ENCODE measurements at places on chromosomes 2 and 18.
A peak's percentile ranks its signal among the peaks of the same experiment; 100 is the strongest.

GRCh38 chr2:29106980-29107388, 8.2 kb upstream of the CLIP4 start:
- DNase-seq, result no peak

DNA sequence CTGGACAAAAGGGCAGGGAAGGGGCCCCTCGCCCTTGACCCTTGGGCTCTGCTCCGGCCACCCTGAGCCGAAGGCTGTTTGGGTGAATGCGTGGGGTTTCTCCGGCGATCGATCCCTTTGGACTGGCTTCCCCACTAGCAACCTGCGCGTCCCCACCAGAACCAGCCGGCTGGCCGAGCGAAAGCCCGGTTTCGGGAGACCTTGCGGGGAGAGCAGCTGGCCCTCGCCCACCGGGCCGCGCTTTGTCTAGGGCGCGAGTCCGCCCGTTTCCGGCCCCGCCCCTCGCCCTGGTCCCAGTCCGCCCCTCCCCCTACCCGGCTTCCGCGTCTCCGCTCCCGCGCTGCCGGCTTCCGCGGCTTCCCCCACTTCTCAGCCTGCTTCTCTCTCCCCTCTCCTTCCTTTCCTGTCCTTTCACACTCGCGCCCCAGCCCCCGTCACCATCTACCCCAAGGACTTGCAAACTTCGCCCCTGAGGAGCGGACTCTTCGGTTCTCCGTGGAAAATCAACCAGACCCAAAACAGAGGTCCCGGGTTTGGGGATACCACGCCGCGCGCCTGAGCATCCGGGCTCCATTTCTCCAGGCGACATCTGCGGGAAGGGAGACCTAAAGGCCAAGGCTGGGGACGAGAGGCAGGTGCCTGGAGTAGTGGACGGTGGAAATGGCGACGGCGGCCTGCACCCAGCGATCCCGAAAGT, 48.0 kb upstream of the ATP6V1B1 start:
- no peak for DNase-seq

GRCh38 chr2:110714452-110715224, 17.7 kb upstream of the ACOXL start:
- no peak for DNase-seq

DNA sequence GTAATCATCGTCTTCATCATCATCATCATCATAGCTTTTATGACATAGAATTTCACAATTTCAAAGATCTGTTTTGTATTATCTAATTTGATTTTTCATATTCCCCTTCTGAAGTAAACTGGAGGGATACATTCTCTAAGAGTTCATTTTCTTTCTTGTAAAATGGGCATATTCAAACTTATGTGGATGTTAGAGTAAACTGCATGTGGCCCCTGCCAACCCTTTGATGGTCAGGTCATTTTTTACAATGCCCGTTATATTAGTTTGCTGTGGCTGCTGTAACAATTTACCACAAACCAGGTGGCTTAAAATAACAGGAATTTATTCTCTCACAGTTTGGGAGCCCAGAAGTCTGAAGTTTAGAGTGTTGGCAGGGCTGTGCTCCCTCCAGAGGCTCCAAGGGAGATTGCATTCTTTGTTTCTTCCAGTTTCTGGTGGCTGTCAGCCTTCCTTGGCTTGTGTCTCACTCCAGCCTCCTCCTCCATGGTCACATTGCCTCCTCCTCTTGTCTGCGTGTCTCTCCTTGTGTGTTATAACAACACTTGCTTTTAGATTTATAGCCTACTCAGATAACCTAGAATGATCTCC, 127.5 kb upstream of the MMADHC start:
- no peak for DNase-seq

DNA sequence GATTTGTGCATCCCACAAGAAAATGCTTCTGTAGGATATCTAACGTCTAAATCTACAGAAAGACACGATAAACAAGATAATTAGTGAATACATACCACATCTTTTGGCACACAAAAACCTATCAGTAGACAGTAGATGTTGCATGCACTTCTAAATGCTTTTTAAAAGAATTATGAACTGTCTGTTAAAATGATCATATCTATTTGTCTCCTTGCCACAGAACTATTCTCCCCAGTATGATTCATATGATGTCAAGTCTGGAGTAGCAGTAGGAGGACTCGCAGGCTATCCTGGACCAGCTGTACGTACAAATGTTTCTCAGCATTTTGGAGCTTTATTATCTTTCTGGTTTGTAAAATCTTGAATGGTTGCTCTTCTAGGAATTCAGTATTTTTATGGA, 12.7 kb downstream of the COL3A1 start:
- DNase-seq, result no peak

DNA sequence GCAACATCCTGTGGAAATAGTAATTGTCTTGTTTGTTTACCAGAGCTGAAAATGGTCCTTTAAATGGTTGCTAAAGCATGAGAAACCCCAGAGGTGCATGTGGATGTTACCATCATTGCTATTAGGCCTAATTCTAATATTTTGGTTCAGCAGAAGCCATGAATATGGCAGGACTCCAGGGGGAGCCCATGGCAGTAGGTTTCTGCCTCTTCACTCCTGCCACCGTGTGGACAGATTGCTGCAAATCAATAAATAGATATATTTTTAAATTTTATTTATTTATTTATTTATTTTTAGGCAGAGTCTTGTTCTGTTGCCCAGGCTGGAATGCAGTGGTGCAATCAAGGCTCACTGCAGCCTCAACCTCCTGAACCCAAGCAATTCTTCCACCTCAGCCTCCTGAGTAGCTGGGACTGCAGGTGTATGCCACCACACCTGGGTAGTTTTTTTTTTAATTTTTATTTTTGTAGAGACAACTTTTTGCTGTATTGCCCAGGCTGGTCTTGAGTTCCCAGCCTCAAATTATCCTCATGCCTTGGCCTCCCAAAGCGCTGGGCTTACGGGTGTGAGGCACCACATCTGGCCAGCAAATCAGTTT, 54.9 kb upstream of the CAPN13 start:
- no peak for DNase-seq

- no peak for DNase-seq
These were observed 12.6 kb downstream of the NT5DC4 start for GRCh38 chr2:112733456-112733855.

DNA sequence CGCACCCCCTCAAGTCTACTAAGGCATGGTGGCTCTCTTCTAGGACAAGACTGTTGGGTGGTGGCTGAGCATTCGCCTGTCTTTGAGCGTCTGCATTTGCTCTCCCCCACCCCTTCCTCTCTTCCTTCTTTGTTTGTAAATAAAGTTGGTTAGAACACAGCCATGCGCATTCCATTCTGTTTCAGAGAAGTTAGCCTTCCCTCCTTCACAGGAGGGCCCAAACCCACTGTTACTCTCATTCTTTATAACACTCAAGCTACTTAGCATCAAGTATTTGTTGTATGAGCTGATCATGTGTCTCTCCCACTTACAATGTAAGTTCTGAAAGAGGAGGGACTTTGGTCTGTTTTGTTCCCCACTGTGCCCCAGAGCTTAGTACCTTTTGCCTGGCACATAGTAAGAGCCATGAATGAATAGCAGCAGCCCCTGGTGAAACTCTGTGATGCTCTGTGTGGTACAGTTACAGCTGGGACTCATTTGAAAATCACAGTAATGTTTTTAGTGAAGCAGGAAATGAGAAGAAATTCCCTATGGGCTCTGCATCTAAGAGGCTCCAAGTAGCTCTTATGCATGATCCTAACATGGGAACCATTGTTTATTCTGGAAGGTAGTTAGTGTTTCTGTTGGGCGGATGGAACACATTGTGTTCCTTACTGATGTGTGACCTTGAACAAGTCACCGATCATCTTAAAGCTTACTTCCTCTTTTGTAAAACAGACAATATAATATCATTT, 7.7 kb downstream of the MGAT5 start:
- DNase-seq, result no peak

DNA sequence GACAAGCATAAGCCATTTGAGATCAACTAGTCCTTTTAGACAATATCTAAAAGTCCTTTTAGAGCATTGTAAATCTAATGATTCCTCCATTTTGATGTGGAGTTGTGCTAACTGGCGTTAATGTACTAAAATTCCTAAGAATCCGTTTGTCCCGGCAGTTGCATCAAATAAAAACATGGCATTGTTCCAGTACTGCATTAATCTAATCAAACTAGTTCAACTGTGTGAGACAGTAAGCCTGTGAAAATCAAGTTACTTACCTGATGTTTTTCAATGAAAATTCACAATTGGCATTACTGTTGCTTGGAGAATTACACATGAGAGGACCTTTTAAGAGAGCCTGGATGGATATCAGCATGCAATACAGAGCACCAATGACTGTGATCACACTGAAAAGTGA, 13.3 kb downstream of the TM4SF20 start:
- DNase-seq, result no peak

DNA sequence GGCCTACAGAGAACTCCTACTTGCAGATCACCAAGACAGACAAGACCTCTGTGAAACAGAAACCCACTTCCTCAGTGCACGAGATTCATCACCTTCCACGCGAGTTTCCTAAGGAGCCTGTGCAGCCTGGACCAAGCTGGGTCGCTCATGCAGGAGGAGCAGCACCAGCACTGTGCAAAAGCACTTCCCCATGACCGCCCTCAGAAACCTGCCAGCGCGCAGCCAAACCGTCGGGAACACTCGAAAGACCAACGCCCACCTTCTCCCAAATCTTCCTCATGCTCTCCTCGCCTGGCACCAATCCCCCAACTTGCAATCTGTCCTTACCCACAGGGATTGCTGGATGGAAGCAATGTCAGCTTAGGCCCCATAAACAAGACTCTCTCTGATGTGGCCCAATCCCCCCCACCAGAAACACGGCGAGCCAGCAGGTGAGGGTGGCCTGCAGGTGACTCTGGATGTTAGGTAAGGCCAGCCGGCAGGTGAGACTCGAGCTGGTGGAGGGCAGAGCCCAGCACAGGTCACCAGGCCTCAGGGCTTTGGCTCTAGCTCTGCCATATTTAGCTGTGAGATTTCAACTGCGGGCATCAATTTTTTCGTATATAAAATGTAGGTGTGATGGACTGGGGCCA, 69.4 kb downstream of the PXDN start:
- no peak for DNase-seq

GRCh38 chr2:239803766-239804115, 221.4 kb downstream of the NDUFA10 start:
- DNase-seq, result no peak

DNA sequence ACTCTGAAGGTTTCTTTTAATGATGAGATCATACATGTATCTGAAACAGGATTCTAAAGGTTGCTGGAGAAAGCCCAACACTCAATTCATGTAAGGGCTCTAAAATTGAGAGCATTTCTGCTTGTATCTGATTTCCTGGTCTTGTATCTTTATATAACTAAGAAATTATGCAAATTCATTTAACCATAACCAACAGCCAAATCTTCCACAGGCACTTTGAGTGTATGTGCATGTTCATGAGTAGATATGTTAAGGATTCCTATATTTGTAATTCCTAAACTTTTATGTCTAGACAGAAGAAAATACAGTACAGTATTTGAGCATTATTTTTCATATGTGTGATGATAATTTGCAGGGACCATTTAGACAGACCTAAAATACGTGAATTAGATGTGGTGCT, 20.4 kb upstream of the PELI1 start:
- no peak for DNase-seq

DNA sequence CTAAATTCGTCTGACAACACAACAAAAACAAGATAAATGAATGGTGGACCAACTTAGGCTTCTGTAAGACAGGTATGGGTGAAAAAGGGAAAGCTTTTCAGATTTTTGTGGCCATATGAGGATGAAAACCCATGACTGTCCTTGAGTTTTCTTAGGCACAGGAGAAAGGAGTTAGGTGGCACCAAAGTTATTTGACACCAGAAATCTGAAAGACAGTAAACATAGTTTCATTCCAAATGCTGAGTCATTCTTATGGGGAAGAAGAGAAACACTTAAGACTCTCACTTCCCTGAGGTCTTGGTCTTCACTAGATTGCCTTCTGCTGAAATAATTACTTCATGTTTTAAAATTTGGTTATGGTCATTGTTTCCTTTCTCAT, 5.2 kb upstream of the GPD2 start:
- no peak for DNase-seq

DNA sequence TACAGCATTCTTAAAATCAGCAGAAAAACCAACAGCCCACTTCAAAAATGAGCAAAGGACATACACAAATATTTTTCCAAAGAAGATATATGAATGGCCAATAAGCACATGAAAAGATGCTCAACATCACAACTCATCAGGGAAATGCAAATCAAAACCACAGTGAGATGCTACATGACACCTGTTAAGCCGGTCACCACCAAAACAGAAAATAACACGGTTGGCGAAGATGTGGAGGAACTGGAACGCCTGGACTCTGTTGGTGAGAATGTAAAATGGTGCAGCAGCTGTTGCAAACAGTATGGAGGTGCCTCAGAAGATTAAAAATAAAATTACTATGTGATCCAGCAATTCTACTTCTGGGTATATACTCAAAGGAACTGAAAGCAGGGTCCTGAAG, 184.8 kb downstream of the INHBB start:
- DNase-seq, result no peak

- DNase-seq, result no peak
These were observed 247.8 kb upstream of the SIX2 start for GRCh38 chr2:45256867-45257641.

DNA sequence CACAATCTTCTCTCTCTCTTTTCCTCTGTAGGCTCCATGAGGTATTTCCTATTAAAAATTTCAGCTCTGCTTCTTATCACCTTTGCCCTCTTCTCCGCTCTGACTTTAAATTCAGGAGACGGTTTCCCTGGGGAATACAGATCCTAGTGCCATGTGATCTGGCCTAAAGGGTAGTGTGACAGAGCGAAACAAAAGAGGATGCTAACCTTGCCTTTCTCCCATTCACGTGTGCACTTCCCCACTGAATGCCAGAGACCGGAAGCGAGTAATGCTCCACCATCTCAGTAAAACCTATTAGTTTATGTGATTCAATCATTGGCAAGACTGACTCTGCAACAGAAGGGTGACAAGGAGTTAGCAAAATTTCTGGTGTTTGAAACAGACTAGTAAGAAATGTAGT, 358.3 kb downstream of the ZNF521 start:
- DNase-seq, result no peak

GRCh38 chr2:176096986-176097819, 2.4 kb upstream of the HOXD12 start:
- DNase-seq, result peak; percentile 37

DNA sequence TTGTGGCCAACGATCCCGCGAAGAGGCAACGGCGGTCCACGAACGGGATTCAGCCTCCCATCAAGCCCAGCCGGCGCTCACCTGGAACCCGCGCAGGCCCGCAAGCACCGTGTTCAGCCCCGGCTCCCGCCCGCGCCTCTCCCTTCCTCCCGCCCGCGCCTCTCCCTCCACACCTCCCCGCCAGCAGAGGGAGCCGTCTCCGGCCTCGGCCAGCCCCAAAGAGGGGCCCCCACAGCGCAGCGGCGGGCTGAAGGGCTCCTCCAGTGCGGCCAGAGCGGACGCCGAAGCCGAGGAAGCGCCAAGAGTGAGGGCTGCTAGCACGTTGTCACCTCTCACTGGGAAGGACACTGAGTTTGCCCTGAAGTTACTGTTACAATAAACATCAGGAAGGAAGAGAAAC, 55.3 kb upstream of the LAPTM4A start:
- DNase-seq, result peak; percentile 5

GRCh38 chr2:217370391-217370790, 510.5 kb upstream of the TNP1 start:
- DNase-seq, result no peak

All from stimulated activated CD4-positive, alpha-beta T cell treated with anti-CD3 and anti-CD28 coated beads, TNF-alpha, amount 100 ng/mL, for 4 hours (primary cell).